Skin of body (tissue), 3 donors: ENCODE measurements at places on chromosomes 16 and 17.
A peak's percentile ranks its signal among the peaks of the same experiment; 100 is the strongest.

GRCh38 chr16:12497526-12497925 is 306.2 kb downstream of the CPPED1 start:
- no peak for DNase-seq

DNA sequence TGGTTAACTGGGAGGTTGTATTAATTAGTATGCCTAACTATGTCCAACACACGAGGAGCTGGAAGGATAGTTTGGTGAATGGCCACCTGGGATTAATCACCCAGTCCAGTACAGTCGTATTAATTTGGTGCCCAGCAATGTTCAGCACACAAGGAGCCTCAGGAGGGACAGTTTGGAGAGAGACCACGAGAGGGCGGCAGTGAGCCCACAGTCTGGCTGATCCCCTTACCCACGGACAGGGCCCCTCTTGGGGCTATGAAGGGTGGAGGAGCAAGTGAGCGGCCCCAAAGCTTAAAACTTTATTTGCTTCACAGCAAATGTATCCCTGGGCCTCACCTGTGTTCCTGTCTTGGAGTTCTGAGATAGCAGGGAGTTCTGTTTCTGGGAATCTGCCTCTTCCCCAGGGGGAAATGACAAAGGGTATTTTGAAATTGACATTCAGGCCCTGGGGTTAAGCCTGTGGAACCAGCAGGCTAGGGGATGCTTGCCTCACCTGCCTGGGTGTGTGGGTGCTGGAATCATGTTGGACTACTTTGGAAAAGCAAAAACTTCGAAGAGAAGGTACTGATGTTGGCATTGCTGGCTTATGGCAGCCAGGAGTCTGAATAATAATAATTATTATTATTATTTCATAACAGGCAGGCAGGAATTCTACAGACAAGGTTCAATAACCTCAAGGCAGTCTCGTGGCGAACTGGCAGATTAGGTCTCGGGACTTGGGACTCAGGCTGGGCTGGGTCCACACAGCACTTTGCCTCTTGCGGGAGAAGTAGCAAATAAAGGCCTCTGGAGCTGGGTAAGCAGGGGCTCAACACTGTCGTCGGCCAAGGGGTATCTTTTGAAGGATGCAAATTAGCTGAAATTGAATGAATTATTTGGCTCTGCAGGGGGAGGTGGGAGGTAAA is 227.6 kb upstream of the ASIC2 start:
- no peak for DNase-seq

GRCh38 chr17:36592716-36593321 is 1.1 kb downstream of the DHRS11 start:
- no peak for DNase-seq

DNA sequence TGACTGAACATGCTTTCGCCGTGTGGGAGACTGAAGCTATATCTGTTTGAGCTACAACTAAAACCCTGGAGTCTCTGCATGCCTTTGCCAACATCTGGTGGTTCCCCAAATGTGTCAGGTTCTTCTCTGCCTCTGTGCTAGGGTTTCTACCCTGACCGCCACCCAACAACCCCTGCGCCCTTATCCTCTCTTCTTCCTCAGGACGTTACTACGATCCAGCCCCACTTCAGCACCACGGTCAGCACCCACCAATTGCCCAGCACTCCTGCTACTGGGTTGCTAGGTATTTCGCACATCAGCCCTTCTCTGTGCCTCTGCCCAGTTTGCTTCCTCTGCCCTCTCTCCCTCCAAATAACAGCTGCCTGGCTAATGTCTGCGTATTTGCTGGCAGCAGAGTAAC is 106.3 kb upstream of the HSBP1 start:
- DNase-seq: no peak

GRCh38 chr17:44992242-44992939 is 24.3 kb upstream of the C1QL1 start:
- DNase-seq: no peak

GRCh38 chr16:28304214-28304613 is 11.9 kb downstream of the SBK1 start:
- DNase-seq: no peak

GRCh38 chr16:72203401-72203800 is 31.4 kb upstream of the PMFBP1 start:
- DNase-seq: no peak

- DNase-seq: no peak
Measured at GRCh38 chr16:18846416-18846815, 45.1 kb upstream of the ARL6IP1 start.

DNA sequence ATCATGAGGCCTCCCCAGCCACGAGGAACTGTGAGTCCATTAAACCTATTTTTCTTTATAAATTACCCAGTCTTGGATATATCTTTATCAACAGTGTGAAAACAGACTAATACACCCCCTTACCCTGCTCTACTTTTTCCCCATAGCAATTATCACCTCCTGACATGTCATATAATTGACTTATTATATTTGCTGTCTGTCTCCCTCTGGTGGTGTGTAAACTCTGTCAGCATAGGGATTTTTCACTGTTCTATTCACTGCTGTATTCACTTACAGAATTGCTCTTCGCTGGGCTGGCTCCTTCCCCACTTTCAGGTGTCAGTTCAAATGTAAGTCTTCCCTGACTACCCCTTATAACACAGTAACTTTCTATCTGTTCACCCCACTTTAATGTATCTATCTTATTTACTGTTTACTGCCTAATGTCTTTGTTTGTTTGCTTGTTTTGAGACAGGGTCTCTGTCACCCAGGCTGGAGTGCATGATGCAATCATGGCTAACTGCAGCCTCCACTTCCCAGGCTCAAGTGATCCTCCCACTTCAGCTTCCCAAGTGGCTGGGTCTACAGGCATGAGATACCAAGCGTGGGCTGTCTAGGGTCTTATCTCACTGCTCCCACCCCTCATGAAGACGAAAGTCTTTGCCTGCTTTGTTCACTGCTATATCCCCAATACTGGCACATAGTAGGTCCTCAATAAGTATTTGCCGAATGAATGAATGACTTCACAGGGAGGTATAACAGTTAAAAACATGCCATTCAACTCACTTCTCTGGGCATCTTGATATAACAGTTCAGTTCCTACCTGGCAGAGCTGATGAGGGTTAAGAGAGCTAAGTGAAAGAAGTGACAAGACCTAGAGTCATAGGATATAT is 52.4 kb upstream of the CDH3 start:
- no peak for DNase-seq

DNA sequence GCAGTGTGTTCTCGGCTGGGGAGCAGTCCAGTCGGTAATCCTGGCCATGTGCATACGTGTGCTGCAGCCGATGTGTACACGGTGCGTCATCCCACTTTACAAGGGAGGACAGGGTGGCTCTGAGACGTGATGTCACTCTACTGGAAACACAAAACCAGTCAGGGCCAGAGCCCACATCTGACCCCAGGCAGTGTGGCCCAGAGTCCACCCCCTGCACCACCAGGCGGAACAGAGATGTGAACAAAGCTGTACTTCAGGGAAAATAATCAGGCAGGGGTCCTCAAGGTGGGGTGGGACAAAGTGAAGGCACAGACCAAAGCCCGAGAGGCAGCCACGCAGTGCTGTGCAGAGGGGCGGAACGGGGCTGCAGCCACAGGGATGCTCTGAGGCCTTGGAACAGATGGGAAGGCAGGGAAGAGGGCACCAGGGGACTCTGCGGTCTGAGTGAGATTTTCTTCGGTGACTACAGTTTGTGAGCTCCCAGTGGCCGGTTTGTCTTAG is 181.5 kb downstream of the ZNF423 start:
- DNase-seq: no peak

DNA sequence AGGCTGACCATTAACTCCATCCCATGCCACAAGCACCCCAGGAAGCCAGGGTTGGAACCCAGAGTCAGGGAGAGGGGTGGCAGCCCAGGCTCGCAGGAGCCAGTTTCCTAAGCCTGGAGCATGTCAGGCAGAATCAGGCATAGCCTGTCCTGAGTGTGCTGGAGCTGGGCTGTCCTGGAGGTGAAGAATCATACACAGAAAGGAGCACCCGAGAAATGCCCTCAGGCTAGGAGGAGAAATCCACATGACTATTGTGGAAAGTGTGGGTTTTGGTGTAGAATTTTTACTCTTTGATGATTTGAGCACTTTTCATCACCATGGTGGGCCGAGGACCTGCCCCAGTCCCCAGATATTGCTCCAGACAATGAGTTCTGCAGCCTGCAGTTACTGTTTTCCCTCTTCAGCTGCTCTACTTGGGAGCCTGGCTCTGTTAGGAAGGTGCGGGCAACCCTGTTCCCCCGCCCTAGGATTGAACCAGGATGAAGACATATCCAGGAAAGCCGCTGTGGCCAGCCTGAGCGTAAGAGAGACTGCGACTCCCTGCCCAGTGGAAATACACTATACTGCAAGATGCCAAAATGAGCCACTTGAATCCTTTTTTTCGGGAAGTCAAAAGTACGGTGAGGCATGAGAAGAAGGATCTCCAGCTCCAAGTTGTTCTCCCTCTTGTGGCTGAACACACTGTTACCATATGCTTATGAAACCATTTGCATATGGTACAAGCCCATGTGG is 29.0 kb upstream of the HEATR6 start:
- no peak for DNase-seq

GRCh38 chr16:11310997-11311561 is 29.9 kb upstream of the PRM1 start:
- no peak for DNase-seq

- no peak for DNase-seq
Measured at GRCh38 chr17:61803796-61804195, 59.5 kb downstream of the BRIP1 start.

DNA sequence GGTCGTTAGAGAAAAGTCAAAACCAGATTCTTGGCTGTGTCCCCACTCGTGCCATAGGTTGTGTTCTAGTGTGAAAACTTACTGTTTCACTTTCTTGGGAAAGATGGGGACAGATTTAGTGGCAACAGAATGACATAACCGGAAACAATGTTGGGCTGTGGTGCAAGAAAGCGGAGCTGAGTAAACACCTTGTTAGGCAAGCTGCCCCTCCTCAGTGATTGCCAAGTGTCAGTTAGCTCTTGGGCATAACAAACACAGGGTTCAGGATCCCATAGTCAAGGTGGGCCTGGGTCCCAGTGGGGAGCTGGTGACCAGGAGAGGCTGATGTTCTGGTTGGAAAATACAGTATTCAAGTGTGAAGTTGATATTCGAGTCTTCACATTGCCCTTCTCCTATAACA is 15.4 kb downstream of the UBN1 start:
- DNase-seq: no peak

GRCh38 chr17:50280801-50281441 is 6.7 kb downstream of the TMEM92 start:
- DNase-seq: no peak

DNA sequence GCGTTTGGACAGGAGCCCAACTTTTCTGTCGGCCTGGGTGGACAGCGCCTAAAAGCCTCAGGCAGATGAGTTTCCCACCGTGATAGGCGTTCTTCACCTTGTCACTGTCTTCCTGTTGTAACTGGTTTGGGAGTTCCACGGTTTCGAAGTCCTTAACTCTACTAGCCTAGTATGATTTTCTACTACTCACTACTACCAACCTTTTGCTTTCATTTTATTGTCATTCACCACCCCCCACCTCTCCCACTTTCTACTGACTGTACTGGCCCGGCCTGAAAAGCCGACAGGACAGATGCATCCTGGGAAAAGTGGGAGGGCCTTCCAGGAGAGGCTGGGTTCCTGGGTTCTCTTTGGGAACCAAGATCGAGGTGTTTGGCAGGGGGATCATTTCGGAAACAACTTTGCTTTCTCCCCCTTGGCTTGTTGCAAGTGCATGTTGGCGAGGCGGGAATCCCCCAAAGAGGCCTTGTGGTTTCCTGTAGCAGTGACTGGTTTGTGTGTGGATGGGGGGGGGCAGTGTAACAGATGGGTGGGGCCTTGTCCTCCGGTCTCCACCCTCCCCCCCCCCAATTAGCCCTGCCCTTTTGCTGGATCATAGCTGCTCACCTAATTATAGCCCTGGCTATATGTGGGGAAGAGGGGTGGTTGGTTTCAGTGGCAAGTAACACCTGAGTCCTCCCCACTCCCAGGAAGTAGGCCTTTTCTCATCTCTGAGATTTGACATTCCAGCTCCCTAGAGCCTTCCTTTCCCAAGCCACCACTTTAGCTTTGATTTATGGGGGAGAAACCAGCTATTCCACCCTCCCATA is 1.4 kb downstream of the EIF5A start:
- DNase-seq: peak; percentile 60

DNA sequence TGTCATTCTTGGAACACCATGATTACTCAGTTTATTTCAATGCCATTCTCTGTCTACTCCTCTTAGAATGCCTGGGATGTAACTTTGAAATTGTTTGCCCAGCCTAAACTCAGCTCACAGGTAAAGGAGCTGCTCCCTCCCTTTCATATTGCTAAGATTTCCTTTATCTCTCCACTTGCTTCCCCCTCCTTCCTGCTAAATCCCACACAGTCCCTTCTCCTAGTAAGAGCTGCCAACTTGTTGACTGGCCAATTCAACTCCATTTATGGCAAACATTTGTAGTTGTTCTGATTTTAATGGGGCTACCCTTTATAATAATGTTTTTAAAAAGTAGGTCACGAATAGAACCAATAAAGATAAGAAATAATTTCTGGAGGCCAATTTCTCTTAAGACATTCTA is 146.1 kb downstream of the SKAP1 start:
- no peak for DNase-seq

GRCh38 chr17:45686250-45686649 is 97.9 kb upstream of the CRHR1 start:
- DNase-seq: no peak

GRCh38 chr17:65799869-65800268 is 238.4 kb upstream of the AXIN2 start:
- DNase-seq: no peak

- DNase-seq: no peak
Measured at GRCh38 chr17:77222356-77222755, 81.6 kb downstream of the SEC14L1 start.

DNA sequence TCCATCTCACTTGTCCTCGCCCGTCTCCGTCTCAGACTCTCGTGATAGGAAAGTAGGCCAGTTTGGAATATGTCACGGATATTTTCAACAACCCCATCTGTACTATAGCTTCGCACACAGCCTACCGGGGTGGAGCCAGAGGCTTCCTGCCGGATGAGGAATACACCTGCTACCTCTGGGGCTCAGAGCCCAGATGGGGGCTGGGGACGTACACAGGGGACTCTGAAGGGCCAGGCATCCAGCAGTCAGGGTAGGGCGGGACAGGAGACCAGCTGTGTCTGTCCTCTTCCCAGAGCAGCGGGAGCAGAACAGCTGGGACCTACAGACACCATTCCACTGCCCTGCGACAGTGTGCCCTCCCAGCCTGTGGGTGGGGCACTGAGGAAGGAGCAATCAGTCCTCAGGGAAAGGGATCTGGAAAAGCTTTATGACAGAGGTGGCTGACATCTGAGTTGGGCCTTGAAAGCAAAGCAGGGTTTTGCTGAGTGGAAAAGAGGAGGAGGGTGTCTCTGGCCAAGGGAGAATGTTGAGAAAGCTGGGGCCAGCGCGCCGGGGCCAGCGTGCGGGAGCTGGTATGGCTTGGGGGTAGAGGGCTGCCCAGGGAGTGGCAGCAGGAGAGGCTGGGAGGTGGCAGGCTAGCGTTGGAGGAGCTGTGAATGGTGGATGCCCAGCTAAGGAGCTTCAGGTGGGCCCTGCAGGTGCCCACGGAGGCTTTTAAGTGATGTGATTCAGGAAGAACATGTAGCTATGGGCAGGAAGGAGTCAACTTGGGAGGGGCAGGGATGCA is 11.5 kb upstream of the SRCIN1 start:
- no peak for DNase-seq
